ENCODE measurements at places on chromosomes 16 and 17. TPM values are rescaled to one million over a fixed set of nuclear protein-coding genes. Genes with fewer than 3 reads are reported as not detected.

DNA sequence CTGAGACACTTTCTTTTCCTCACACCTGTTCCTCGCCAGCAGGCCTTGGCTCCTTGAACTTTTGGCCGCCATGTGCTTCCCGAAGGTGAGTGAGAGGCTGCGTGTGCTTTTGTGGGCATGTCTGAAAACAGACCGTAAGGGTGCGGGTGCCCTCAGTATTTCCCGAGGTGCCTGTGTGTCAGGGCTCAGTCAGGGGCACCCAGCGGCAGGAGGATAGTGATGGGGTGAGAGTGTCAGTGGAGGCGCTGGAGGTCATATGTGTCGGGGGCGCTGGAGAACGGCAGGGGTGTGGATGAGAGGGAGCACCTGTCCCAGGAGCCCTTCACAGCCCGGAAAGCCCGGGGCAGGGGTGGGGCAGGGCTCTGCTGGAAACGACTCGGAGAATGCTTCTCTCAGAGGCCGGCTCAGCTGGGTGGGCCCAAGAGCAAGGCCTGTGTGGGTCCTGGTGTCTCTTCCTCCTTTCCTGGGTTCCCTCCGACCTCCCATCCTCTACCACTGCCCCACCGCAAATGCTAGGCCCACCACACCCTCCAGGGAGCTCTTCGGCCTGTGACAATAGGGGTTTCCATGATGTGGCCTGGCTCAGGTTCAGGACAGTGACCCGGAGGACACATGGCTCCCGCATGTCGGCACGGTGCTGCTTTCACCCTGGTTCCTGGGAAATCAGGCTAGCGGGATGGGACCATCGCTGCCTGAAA lies 451 bp downstream of the IL32 start:
- DNase-seq = no peak

- DNase-seq = no peak
Observed at GRCh38 chr17:77076124-77076830, 64.5 kb upstream of the SEC14L1 start.

DNA sequence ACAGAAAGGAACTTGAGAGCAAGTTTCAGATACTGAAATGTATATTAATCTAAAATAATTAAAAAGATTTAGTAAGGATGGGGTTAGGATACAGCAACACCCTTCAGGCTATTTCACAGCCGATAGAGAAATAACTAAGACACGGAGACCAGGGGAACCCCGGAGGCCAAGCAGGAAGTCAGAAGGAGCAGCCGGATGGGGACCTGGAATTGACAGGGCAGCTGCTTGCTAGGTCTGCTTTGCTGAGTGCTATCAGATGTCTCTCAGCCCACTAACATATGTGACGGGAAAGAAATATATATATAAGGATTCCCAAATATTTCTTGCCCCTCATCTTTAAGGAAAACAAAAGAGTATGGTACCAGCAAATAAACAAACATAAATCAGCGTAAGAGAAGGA lies 154.1 kb upstream of the CDH5 start:
- no peak for DNase-seq

The HOXB7 gene
- total RNA-seq = 17.8 TPM
